Nephron progenitor cell (in vitro differentiated cells): ENCODE measurements at places on chromosomes 13 and 19.

- no peak for DNase-seq
Observed at GRCh38 chr19:38946229-38947010, 15.7 kb downstream of the MRPS12 start.

DNA sequence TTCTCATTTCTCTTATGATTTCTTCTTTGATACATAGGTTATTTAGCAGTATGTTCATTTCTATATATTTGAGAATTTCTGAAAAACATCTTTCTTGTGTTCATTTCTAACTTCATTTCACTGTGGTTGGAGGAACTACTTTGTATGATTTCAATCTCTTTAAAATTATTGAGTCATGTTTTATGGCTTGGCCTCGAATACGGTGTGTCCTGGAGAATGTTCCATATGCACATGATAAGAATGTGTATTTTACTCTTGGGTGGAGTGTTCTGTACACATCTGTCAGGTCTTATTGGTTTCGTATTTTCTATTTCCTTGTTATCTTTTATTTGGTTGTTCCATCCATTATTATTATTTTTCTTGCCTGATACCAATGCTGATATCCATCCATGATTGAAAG is 22.9 kb downstream of the DNM2 start:
- DNase-seq, result no peak

DNA sequence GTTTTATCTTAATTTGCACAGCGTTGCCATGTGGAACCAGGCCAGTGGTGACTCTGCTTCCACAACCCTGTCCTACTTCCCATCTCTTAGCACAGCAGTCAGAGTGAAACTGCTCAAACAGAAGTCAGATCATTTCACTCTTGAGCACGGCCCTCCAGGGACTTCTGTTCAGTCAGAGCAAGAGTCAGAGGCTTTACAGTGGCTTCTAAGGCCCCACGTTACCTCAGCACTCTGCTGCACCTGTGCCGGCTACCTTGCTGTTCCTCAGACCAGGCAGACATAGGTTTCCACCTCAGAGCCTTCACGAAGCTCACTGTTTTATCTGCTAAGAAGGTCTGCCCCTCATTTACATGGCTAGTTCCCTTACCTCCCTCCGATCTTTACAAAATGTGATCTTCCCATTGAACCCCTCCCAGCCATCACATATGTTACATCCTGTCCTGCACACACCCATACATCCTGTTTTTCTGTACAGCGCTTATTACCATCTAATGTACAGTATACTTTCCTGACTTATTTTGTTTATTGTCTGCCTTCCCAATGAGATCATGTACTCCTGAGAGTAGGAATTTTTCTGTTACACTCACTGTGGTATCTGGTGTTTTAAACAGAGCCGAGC is 41.6 kb downstream of the TM9SF2 start:
- DNase-seq, result no peak

DNA sequence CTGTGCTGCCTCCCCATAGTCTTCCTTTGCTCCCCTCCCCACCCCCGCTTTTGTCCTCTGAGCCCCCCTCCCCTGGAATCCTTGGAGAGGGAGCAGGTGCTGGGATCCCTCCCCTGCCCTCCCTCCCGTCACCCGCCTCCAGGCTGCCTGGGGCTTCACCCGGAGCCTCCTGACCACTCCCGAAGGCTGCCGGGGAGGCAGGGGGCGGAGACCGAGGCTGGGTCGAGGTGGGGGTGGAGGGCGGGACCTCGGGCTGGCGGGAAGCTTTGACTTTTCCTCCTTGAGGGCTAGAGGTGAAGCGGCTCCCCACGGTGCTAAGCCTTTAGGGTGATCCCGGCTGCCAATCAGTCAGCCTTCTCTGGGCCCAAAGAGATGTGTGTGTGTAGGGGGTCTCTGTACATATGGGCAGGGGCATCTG is 1.5 kb downstream of the KMT5C start:
- DNase-seq, result peak; percentile 83

GRCh38 chr19:11708457-11708856 is 30.3 kb downstream of the ZNF823 start:
- DNase-seq, result no peak

GRCh38 chr19:12782174-12782423 is 6.7 kb upstream of the HOOK2 start:
- DNase-seq, result no peak

GRCh38 chr13:77918391-77919245 is at the start of gene EDNRB:
EDNRB (minus strand) TSS chr13:77918831; CDS start chr13:77918573, 258 bp downstream.
- DNase-seq, result peak; percentile 29

- DNase-seq, result no peak
Observed at GRCh38 chr13:37074703-37075102, 15.2 kb upstream of the SUPT20H start.

DNA sequence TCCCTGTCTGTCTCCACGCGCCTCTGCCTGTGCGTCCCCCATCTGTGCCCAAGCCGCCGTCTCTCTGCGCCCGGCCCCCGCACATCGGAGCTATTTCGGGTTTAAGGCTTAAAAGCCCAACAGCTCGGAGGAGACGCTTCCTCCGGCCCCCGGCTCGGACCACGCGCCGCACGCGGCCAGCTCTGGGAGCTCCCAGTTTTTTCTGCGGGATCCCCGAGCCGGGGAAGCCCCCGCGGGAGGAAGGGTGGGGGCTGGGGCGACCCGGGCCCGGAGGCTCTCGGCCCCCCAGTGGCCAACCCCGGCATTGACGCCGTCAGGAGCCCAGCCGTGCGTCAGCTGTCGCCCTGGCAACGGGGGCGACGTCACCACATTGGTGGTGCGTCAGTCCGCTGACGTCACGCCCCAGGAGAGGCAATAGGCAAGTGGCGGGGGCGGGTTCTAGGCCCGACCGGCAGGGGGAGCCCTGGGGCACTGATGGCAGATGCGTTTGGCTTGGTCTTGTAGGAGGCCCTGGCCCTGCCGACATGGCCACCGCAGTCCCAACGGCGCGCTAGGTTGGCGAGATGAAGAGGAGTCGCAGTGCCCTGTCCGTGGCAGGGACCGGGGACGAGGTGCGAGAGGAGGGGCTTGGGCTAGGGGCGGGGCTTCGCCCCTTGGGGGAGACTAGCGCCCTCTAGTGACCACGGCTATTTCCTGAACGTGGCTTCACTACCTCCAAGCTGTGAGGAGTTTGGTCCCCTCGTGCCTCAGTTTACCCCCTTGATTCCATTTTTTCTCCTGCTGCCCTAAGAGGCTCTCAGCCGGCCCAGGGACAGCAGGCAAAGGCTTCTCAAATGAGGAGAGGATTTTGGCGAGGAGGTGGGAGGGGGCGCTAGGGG is 3.7 kb upstream of the PDE4A start:
- peak; percentile 94 for DNase-seq

DNA sequence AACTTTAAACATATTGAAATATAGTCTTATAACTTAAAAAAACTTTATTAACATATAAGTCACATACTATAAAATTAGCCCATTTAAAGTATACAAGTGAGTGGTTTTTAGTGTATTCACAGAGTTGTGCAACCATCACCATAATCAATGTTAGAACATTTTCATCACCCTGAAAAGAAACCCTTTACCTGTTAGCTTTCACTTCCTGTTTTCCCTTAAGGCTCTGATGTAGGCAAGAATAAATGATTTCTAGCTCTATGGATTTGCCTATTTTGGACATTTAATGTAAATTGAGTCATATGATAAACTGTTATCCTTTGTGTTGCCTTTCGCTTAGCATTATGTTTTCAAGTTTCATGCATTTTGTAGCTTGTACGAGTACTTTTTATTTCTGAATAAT is 15.6 kb downstream of the ZNF568 start:
- DNase-seq, result no peak

GRCh38 chr13:30735025-30735871 is at the start of gene ALOX5AP:
ALOX5AP (plus strand) TSS chr13:30735543; CDS start chr13:30735606, 63 bp downstream.
- no peak for DNase-seq

GRCh38 chr13:38636073-38636472 is 50.8 kb upstream of the FREM2 start:
- no peak for DNase-seq

DNA sequence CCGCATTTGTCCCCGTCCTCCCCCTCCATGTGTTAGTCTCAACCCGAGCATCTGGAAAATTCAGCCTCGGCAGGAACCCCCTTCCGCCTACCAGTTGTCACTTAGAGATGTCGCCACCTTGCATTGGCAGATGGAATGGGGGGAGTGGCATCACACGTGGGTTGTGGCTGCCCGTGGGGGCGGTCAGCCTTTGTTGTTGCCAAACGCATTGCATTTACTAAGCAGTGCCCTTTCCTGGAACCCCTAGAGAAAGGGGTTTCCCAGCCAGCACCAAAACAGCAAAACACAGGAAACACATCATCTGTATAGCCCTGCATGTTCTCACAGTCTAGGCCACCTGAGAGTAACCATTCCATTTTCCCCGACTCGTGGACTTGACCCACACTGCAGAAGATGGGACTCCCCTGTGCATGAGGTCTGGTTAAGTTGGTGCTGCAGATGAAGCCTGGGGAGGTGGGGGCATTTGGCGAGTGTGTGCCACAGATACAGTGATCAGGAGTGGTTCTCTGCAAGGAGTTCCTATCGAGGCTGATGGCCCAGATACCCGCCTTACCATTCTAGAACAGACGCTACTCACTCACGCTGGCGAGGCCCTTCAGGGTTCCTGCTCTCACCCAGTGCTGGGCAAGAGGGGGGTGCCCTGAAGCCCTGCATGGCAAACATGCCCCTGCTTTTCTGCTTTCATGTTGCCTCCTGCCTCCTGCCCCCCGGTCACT is 38.3 kb downstream of the TMED1 start:
- DNase-seq, result no peak

DNA sequence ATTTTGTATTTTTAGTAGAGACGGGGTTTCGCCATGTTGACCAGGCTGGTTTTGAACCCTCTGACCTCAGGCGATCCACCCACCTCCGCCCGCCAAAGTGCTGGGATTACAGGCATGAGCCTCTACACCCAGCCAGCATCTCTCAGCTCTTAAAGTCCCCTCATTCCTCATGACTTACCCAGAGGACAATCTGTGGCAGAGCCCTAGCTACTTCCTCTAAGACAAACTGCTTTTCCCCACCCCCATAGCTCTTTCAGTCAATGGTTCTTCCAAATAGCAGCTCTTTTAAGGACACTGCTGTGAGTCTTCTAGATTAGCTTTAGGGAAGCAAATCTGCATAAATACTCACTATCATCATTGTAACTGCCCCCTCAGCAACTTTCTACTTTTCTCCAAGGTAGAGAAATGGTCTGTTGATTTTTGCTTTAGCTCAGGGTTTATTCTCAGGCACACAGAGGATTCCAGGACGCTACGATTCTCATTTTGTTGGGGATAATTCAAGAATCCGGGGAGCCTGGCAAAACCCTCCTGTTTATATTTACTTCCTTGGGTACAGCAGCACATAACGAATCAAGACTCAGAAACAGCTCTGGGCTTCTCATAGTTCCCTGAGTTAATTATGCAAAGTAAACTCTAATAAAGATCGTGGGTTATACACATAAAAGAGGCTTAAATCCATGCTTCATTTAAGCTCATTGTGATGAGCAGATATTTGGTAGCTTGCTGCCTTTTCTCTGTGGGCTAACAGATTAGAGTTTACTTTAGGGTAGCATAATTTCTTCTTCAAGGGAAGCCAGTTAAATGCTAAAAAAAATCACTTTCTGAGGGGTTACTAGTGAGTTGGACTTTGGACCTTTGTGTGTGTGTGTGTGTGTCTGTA is 357.4 kb downstream of the TDRD3 start:
- DNase-seq, result no peak
